ENCODE measurements at places on chromosomes 12 and 14.

- no peak for DNase-seq
Observed at GRCh38 chr12:54053003-54053750, 458 bp upstream of the HOXC4 start.

DNA sequence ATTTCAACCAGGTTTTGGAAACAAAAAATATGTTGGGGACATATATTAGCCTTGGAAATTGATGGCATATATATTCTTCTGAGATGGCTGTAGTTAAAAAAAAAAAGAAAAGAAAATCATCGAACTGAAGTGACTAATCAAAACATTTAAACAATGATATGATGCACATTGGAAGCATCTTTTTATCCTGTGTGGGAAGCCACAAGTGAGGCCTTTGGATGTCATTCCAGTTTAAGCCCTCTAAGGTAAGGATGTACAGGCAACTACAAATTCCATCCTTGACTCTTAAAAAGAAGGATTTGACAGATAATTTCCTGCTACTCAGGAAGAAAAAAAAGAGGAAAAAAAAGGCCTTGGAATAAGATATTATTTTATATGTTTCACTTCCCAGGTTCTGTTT lies 9.6 kb upstream of the PTPRB start:
- DNase-seq: no peak

DNA sequence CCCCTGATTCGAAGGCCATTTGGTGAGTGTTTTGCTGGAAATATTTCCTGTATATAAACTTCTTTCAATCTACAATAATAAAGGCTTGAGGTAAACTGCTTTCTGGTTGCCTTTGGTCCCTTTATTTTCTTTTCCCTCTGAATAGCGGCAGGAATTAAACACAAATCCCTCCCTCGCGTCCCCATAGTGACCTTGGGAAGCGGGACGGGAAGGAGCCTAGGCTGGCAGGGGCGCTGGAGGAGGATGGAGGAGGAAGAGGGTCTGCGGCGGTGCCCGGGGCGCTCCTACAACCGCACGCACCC lies 2.0 kb downstream of the DIO3 start:
- no peak for DNase-seq

- no peak for DNase-seq
Observed at GRCh38 chr12:14878488-14878887, 7.2 kb downstream of the MGP start.

- DNase-seq: no peak
Observed at GRCh38 chr12:56385873-56386272, 23.2 kb upstream of the APOF start.

DNA sequence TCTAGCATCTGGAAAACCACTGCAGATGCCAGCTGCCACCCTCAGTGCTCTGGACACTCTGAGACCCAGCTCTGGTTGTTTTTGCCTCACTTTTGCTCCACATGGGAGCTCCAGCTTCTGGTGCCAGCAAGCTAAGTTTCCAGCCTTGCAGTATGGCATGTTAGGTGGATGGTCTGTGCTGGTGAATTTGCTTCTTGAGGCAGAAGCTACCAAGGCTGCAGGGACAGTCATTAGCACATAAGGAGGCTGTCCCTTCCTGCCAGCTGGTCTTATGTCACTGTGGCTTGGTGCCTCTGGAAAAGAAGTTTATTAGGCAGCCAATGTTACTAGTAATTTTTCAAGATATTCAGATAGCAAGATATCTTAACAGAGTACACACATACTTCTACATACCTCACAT lies 64.2 kb upstream of the CSRP2 start:
- DNase-seq: no peak

DNA sequence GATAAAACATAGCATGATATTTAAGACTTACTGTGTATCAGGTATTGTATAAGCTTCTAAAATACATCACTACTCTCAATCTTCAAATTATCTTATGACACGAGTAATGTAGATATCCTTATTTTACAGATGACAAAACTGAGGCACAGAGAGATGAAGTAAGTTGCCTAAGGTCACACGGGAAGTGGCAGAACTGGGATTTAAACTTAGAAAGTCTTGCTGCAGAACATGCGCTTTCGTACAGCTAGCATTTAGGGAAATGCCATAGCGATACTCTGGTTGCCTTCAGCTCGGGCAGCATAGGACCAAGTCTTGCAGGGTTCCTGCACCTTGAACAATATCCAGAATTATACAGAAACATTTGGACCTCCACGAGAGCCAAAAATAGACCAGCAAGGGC lies 162.4 kb downstream of the BRMS1L start:
- no peak for DNase-seq

DNA sequence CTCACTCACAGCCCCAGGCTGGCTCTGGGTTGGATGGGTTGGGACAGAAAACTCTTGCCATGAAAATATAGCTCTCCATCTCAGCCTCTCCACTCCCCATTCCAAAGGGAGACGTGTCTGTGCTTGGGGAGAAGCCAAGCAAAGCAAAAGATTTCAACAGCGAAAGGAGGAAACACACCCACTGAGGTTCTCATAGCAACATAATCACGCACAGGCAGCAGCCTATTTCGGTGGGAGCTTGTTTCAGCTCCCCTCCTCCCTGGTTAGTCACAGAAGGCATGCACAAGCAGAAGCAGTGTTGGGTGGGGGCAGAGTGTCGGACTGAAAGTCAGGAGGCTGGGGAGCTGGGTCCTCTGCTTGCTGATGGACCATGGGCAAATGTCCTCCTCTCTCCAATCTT lies 1.9 kb upstream of the PRMT8 start:
- DNase-seq: no peak

GRCh38 chr12:6461401-6462233 lies 8.9 kb downstream of the VAMP1 start:
- no peak for DNase-seq

DNA sequence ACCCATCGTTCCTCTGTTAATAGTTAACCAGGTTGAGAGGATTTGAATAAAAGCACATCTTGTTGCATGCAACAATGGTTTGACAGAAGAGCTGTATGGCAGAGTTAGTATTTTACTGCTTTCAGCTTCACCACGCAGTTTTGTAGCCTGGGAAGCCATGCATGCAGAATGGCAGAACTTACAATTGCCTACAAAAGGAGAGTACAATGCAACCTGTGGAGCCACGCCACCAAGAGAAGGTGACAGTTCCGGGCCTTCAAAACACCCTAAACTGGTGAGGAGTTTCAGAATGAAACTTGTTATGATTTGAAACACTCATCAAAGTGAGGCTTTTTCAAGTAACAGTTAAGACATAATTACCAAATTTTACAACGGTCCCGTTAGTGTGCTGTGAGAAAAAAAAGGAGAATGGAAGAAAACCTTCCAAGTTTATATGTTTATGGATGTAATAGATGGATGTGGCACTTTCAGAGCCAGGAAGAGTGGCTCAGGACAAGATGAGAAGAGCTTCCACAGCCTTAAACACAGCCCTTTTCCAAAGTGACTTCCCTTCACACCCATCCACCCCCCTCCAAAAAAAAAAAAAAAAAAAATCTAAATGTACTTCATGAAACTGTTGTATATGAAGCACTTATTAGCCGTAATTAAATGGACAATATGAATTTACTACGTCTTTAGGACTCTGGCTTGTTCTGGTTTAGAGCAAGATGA lies 158.7 kb downstream of the EGLN3 start:
- DNase-seq: no peak

DNA sequence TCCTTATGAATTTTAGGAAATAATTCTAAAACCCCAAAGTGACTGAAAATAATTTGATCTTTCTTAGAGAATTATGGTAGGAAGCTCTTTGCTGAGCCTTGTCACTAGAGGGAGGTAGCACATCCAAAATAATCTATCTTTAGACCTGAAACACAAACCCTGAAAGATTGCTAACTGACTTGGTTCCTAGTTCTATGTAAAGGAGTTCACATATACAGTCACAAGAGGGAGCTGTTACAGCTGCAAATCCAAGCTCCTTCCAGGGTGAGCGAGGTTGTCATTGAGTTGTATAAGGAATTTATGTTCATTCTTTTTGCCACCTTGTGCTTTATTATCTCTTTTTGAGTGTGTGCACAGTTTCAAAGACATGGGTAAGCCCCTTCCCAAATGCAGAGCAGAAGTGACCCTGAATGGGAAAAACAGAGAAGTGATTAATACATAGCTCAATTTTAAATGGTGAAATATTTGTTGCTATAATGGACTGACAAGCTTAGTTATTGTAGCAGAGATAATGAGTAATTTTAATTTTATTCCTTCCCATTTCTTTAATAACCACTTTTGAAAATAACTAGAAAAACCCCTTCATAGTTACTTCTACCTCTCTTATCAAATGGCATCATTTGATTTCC lies 387.9 kb downstream of the DAD1 start:
- no peak for DNase-seq

DNA sequence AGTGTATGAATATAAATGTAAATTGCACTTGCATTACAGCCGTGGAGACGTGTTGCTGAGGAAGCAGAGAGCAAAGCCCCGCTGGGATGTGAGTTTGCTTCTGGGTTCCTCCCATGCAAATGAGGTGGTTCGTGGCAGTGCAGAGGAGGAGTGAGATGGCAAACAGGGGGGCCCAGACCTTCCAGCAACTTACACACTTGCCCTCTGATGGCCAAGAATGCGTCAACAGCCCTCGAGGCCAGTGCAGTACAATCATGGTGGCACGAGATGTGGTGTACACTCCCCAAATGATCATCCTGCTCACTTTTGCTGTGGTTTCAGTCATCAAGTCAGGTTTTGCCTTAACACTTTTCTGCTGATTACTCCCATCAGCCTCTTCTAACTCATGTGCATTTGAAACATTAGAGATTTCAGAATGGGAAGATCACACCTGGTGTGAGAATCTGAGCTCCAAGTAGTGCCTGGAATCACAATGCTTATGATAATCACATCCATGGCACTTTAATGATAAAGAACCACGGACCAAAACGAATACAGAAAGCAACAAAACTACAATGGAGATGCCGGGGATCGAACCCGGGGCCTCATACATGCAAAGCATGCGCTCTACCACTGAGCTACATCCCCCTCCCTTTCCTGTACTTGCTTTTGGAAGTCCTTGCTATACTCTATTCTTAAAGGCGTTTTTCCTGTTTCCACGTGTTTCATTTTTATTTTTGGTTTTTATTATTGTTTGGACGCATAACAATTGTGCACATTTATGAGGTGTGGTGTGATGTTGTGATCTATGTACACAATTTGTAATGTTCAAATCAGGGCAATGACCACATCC lies 7.0 kb upstream of the UBC start:
- DNase-seq: no peak

- no peak for DNase-seq
Observed at GRCh38 chr14:105343194-105343593, 28.6 kb downstream of the PACS2 start.

DNA sequence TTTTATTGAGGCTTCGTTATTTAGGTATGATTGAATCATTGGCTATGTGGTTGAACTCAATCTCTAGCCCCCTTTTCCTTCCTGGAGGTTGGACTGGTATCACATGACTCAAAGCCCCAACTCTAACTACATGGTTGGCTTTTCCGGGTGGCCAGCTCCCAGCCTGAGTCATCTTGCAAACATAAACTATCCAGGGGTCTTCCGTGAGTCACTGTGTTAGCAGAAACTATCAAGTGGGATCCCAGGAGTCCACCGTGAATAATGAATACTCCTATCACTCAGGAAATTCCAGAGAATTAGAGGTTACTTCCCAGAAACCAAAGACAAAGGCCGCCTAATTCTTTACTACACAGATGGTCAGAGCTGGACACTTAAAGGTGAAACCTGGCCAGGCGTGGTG lies 19.7 kb upstream of the PLEKHD1 start:
- DNase-seq: no peak

DNA sequence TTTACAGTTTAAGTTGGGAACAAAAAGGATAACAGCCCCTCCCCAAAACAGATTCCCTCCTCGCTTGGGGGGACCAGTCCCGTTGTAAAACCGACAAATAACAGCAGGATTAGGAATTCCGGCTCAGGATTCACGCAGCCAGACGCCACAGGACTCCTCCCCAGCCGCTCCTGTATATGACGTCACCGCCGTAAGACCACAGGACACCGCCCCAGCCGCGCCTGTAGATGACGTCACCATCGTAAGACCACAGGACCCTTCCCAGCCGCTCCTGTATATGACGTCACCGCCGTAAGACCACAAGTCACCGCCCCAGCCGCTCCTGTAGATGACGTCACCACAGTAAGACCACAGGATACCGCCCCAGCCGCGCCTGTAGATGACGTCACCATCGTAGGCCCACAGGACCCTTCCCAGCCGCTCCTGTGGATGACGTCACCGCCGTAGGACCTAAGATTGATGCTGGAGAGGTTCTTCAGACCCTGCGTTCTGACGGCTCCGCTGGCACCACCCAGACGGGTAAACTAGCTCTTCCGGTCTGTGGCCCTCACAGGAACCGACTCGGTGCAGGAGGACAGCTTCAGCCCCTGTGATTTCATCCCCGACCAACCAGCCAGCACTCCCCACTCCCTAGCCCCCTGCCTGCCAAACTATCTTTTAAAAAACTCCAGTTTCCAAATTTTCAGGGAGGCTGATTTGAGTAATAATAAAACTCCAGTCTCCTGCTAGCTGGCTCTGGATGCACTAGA lies 43.9 kb upstream of the FBRSL1 start:
- DNase-seq: no peak

DNA sequence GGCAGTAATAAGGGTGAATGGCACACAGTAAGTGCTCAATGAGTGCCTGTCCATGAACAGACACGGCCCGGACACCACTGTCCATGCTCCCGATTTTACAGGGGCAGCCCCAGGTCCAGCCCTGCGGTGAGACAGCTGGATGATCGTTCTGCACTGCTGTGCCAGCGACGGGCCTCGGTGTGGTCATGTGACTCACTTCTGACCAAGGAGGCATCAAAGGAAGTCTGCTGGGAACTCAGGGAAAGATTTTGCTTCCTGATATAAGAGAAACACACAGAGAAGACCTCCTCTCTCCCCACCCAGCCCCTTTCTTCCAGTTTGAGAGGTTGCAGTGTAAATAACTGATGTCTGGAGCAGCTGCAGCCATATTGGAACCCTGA lies 126.6 kb downstream of the SCARB1 start:
- DNase-seq: no peak

DNA sequence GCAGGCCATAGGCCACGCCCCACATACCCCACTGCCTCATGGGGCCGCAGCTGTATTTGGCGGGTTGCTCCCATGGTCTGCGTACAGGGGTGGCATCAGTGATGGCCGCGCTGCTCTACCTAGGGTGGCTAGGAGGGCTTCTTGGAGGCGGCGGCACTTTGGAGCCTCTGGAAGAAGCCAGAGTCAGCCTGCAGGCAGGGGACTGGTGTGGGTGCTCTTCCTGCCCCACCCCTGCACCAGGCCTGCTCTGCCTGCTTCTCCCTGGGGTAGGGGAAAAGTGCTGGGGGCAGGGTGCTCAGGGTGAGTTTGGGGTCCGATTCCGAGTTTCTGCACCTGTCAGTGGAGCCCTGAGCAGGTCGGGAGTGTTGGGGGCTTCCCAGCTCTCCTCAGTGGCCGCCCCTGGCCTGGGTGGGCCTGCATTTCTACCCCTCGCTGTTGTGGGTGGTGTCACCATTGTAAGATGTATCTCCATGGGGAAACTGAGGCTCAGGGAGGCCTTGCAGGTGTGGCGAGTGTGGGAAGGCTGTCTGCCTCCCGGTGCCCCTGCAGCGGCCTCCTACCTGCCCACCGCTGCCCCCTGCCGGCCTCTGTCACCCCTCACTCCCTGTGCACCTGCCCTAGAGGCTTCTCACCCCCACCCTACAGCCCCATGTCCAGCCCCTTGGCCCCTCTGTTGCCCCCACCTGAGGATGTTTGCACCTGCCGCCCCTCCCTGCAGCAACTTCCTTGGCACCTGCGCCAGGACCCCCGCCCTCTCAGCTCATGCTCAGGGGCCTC lies 5.5 kb downstream of the CEP170B start:
- no peak for DNase-seq

GRCh38 chr14:39491134-39491571 lies 58.9 kb upstream of the FBXO33 start:
- DNase-seq: peak; percentile 26

GRCh38 chr14:66377574-66377973 lies 108.6 kb upstream of the CCDC196 start:
- DNase-seq: no peak
